ENCODE measurements at places on chromosomes 3 and 15. TPM values are rescaled to one million over a fixed set of nuclear protein-coding genes. Genes with fewer than 3 reads are reported as not detected.

The TLR9 gene
- 2.0 TPM for total RNA-seq

The RSRC1 gene
- total RNA-seq: 37.9 TPM

The SNURF gene
- 17.8 TPM for total RNA-seq

The DISP2 gene
- 0.20 TPM for total RNA-seq

The SOX2 gene
- total RNA-seq: not detected

The AMT gene
- total RNA-seq: 2.5 TPM

The GOLGA6L4 gene
- total RNA-seq: 1.0 TPM

The CPLX3 gene
- total RNA-seq: 0.11 TPM
